SIG-M5 (cell line): ENCODE measurements at places on chromosomes 2 and 18.

DNA sequence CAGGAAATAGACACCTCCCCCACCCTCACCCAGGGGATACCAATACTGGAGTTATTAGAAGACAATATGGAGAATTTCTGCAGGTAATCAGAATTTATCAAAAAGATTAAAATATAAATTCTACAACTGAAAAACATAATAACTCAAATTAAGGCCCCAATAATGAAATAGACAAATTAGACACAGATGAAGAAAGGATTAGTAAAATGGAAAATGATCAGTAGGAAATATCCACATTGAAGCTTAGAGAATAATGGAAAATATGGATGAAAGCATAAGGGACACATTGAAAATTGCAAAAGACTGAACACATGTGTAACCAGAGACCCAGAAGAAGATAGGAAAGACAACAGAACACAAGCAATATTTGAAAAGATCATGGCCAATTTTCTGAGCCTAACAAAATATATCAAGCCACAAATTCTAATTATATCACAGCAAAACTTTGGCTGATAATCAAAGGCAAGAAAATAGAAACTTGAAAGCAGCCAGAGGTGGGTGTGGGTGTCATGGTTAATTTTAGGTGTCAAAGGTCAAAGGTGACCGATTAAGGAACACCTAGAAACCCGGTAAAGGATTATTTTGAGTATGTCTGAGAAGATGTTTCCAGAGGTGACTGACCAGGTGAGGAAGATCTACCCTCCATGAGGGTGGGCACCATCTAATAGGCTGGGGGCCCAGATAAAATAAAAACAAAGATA is 28.2 kb downstream of the BOK start:
- no peak for DNase-seq

- no peak for DNase-seq
Measured at GRCh38 chr2:217795706-217796465, 206.9 kb downstream of the TNS1 start.

- DNase-seq, result no peak
Measured at GRCh38 chr2:100568989-100569388, 6.2 kb downstream of the PDCL3 start.

- DNase-seq, result no peak
Measured at GRCh38 chr18:13878857-13879256, 36.5 kb downstream of the MC2R start.

- no peak for DNase-seq
Measured at GRCh38 chr2:233807215-233807865, 29.2 kb downstream of the MROH2A start.

DNA sequence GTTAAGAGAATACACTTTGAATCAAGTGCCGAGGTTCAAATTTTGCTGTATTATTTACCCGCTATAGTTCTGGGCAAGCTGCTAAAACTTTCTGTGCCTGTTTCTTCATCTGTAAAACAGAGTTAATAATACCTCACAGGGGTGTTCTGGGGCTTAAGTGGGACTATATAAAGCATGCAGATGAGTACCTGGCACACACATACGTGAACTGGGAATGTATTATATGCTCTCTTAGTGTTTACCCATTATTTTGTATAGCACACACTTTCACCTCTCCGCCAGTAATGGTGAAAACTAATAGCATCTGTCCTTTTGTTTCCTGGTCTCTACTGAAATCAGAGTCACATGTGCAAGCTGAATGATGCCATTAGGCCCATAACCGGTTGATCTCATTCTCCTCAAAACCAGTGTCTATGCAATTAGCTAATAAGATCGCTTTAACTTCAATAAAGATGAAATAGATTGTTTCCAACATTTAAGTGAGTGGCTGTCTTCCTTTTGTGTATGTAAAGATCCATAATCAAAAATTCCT is 3.8 kb upstream of the CDKL4 start:
- no peak for DNase-seq

DNA sequence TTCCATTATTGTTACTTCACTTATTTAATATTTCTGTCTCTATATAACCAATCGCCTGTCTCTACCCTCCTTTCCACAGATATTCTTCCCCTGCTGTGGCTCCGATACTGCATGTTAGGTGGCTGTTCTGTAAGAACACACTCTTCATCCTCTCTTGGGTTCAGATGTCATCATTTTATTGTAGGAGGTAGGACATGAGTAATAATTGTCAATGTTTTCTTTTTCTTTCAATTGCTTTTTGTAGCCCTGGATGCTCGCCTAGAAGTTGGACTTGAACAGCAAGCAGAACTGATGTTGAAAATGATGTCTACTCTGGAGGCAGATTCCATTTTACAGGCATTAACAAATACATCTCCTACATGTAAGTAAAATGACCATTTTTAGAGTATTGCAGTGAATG is 128.6 kb downstream of the BIRC6 start:
- no peak for DNase-seq

- no peak for DNase-seq
Measured at GRCh38 chr18:48127606-48128005, 197.1 kb upstream of the SMAD2 start.

GRCh38 chr2:566379-567313 is 110.6 kb downstream of the TMEM18 start:
- no peak for DNase-seq

DNA sequence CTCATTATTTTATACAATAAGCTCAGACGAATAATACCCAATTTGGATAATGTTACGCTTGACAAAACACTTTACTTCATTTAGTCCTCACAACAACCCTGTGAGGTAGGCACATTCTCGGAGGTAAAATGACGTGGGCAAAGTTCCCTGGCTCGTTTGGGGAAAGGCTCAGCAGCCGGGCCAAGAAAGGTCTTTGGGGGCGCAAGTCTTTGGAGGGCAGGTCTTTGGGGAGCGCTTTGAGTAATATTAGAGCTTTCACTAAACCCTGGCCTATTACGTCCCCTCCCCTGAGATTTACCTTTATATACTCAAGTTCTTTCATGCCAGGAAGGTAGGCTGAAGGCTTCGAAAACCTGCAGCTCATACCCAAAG is 427 bp downstream of the RBKS start:
- DNase-seq, result no peak

DNA sequence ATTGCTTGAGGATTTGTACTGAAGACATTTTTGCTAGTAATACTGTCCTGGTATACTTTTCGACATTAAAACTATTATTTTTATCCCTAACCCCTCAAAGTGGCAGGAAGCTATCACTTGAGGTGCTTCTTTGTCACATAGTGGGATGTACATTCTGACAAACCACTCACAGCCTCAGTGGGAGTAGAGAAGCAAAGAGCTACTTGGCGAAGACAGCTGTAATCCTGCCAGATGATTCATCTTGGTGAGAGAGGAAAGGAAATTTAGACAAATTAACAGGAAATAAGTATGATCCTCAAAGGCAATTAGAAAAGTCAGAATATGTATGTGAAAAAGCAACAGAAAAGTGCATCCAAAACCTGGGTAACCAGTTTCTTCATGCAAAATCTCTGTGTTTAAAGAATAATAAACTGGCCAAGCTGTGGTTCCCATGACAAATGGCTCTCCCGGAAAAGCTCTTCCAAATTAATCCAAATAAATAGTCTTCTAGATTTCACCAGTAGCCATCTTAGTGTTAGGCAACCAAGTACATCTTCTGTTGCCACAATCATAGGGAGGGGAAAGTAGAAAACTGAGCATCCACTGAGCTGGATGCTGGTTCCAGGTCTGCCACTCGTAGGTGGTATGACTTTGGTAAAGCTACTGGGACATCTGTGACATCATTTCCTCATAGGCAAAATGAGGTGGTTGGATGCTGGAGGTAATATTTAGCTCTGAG is 308.0 kb upstream of the LYPD1 start:
- no peak for DNase-seq
